Progenitor cell of endocrine pancreas (in vitro differentiated cells): ENCODE measurements at places on chromosomes 7 and 10. TPM values are rescaled to one million over a fixed set of nuclear protein-coding genes. Genes with fewer than 3 reads are reported as not detected.

Gene ABCC2
- total RNA-seq = 0.75 and 0.89 TPM in 2 replicates

Gene CDC14C
- 0.22 TPM in 1 of 2 replicates, not detected in the other for total RNA-seq

Gene AZGP1
- not detected in 2 replicates for total RNA-seq

Gene DGKB
- total RNA-seq = 0.74 and 1.0 TPM in 2 replicates

Gene TMEM176A
- total RNA-seq = 8.0 and 9.6 TPM in 2 replicates

- no peak overlapping the region for H3K4me3 ChIP-seq
- H3K27me3 ChIP-seq = no peaks in the 10 kb centered on the region
- H3K27ac ChIP-seq = no peak overlapping the region
- peaks cover 1% of the 10 kb centered on the region for H3K4me1 ChIP-seq
- DNase-seq = no peak
These were observed 6.1 kb upstream of the RBM33 start for GRCh38 chr7:155638366-155638765.

DNA sequence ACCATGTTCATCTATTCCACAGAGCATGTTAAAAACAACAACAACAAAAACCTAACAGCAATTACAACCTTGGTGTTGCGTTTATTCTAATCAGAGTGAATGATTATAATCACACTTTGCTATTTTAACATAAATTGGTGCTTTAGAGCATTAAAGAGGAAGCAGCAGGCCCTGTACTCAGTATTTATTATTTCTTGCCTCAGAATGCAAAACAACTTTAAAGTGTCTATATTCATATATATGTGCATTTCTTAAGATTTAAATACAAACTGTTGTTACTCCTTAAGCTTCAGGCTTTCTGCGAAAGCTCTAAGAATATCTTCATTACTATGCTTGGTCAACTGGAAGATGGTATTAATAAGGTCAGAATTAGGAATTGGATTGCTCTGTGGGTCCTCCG lies 21.5 kb downstream of the ARL5B start:
- peaks cover 11% of the 10 kb centered on the region for H3K36me3 ChIP-seq
- no peak overlapping the region for H3K27ac ChIP-seq
- H3K4me3 ChIP-seq = no peak overlapping the region
- H3K4me1 ChIP-seq = no peaks in the 10 kb centered on the region
- no peaks in the 10 kb centered on the region for H3K27me3 ChIP-seq

- H3K27ac ChIP-seq = peak overlapping the region; percentile 55
- no peak for DNase-seq
- H3K4me3 ChIP-seq = peak overlapping the region; percentile 98
- no peaks in the 10 kb centered on the region for H3K36me3 ChIP-seq
- H3K4me1 ChIP-seq = peaks cover 22% of the 10 kb centered on the region
- no peaks in the 10 kb centered on the region for H3K27me3 ChIP-seq
These were observed 906 bp downstream of the CDK1 start for GRCh38 chr10:60778971-60779796.

- peak; percentile 36 for DNase-seq
- H3K4me1 ChIP-seq = peaks cover 14% of the 10 kb centered on the region
- H3K27me3 ChIP-seq = no peaks in the 10 kb centered on the region
- H3K4me3 ChIP-seq = peak overlapping the region; percentile 23
These were observed 23.9 kb downstream of the SCD start for GRCh38 chr10:100370714-100371481.

GRCh38 chr10:4022473-4022872 lies 237.5 kb upstream of the KLF6 start:
- H3K27me3 ChIP-seq = peaks cover 5% of the 10 kb centered on the region
- H3K36me3 ChIP-seq = no peaks in the 10 kb centered on the region
- H3K4me3 ChIP-seq = no peak overlapping the region
- no peak overlapping the region for H3K27ac ChIP-seq
- no peak for DNase-seq

DNA sequence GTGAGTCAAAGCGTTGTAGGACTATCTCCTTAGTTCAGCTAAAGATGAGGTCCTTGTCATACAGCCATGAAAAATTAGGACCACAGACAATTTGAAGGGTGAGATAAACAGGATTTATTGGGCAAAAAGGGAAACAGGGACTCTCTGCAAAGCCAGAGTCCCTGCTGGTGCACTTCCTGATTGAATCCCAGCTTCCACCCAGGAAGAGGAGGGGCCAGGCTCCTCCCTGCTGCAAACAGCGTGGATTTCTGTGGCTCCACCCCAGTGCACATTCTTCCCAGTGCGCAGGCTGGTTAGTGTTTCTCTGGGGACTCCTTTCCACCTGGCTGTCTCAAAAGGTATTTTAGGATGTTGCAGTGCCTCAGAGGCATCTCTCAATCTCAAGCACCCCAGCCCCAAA lies 165.4 kb upstream of the YAE1 start:
- no peak overlapping the region for H3K4me3 ChIP-seq
- no peaks in the 10 kb centered on the region for H3K27me3 ChIP-seq
- H3K27ac ChIP-seq = no peak overlapping the region
- H3K4me1 ChIP-seq = peaks cover 3% of the 10 kb centered on the region

- peaks cover 5% of the 10 kb centered on the region for H3K4me1 ChIP-seq
- H3K27ac ChIP-seq = no peak overlapping the region
These were observed 62.6 kb upstream of the PLPP4 start for GRCh38 chr10:120394446-120394845.

GRCh38 chr10:80051993-80052392 lies 26.5 kb upstream of the TMEM254 start:
- no peak overlapping the region for H3K27ac ChIP-seq
- peaks cover 4% of the 10 kb centered on the region for H3K27me3 ChIP-seq
- no peak for DNase-seq
- H3K36me3 ChIP-seq = no peaks in the 10 kb centered on the region
- H3K4me3 ChIP-seq = no peak overlapping the region
- no peaks in the 10 kb centered on the region for H3K4me1 ChIP-seq

GRCh38 chr7:152572101-152572500 lies 103.8 kb downstream of the XRCC2 start:
- peaks cover 4% of the 10 kb centered on the region for H3K27me3 ChIP-seq
- no peak overlapping the region for H3K27ac ChIP-seq
- no peaks in the 10 kb centered on the region for H3K36me3 ChIP-seq
- no peak overlapping the region for H3K4me3 ChIP-seq
